Stimulated activated CD8-positive, alpha-beta memory T cell treated with anti-CD3 and anti-CD28 coated beads, Interleukin-2, amount 100 ng/mL, for 1 hour (primary cell): ENCODE measurements at places on chromosomes 1 and 21.

DNA sequence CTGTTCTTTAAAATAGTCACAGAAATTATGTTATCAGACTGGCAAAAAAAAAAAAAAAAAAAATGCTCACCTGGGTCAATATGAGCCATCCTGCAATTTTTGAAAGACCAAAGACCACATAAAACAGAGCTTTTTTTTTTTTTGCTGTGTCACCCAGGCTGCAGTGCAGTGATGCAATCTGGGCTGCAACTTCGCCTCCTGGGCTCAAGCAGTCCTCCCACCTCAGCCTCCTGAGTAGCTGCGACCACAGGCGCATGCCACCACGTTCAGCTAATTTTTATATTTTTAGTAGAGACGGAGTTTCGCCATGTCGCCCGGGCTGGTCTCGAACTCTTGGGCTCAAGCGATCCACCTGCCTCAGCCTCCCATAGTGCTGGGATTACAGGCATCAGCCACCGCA lies 62.8 kb downstream of the RGS13 start:
- DNase-seq: no peak

DNA sequence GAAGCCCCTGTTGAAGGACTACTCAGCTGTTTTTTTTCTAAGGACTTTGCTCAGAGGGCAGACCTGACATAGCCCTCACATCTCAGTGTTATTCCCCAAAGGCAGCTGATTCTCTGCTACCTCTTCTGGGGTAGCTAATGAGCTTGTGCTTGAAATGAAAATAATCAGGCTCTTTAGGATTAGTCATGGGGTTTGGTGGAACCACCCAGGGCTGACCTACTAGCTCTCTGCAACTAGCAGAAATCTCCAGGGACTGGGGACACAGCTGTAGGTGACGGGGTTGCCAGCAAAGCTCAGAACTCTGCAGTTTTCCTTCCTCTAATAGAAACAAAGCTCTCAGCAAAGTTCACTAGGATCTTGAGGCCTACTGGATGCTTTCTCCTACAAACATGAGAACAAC lies 106.4 kb upstream of the BCL9 start:
- DNase-seq: no peak

- DNase-seq: no peak
Measured at GRCh38 chr1:168920456-168921094, 185.9 kb upstream of the ATP1B1 start.

DNA sequence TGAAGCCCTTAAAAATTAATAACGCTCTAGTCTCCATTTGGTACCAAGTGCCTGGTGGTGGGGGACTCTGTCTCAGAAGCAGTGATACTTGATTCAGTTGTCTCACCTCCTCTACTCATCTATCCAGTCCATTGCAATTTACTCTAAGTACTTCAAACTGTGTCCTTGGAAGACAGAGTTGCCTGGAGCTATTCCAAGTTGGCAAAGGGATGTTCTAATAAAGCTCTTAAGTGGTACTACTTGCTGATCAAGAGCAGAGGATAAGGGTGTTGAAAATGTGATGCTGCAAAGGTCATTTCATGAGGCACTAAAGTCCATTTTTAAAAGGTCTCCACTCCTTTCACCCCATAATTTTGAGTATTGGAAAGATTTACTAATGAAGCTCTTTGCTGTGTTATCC lies 142.2 kb downstream of the NFIA start:
- no peak for DNase-seq

- DNase-seq: no peak
Measured at GRCh38 chr1:3208819-3209200, 139.8 kb downstream of the PRDM16 start.

GRCh38 chr1:16026723-16027484 lies 5.1 kb downstream of the CLCNKA start:
- DNase-seq: no peak

DNA sequence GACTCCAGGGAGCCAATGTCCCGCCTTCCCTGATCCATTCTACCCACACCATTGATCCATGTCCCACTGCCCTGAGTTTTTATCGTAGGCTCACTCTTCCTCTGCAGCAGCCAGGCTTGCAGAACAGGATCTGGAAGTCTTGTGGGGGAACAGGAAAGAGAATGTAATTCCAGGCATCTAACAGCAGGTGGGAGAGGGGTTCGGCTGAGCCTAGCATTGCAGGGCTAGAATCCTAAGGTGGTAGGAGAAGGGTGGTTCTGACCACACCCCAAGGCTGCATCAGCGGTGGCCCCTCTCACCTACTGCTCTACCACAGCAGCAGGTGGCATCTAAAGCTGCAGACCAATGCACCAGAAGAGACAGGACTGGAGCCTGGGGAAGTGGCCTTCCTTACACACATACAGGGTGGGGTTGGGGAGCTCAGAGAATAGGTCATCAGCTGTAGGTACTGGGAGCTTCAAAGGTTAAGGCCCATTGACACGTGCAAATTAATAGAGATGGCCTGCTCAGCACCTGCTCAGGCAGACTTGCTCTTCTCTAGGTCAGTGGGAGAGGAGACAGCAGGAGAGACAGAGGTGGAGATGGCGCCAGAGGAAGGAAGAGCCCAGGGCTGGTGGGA lies 20.5 kb downstream of the KNCN start:
- no peak for DNase-seq

DNA sequence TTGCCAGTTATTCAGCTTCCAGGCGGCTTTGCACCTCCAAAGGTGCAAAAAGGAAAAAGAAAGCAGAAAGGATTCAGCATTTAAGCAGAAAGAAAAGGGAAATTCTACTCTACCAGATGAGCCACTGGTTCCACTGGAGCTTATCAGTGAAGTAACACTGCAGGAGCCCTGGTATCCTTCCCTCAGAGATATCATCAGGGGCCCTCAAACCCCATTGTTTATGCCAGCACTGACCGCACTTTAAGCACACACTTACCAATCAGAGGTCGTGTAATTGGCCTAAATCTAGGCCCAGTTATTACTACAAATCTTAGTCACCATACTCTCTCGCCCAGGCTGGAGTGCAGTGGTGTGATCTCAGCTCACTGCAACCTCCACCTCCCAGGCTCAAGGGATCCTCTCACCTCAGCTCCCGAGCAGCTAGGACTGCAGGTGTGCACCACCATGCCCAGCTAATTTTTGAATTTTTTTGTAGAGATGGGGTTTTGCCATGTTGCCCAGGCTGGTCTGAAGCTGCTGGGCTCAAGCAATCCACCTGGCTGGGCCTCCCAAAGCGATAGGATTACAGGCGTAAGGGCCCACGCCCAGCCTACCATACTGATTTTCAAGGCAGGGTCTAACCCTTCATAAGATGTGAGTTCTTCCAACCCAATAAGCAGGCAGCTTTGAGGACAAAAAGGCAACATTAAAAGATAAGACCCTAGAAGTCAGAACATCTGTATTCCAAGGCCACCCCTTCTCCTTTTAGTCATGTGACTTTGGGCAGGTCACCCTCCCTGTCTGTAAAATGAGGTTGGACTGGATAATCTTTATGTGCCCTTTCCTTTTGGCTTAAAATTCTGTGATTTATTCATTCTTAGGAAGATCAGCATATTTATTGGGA lies 125.3 kb downstream of the SYT2 start:
- no peak for DNase-seq

- DNase-seq: no peak
Measured at GRCh38 chr1:148263906-148264255, 111.8 kb upstream of the NBPF11 start.

GRCh38 chr21:35504277-35504676 lies 455.2 kb upstream of the RUNX1 start:
- no peak for DNase-seq

DNA sequence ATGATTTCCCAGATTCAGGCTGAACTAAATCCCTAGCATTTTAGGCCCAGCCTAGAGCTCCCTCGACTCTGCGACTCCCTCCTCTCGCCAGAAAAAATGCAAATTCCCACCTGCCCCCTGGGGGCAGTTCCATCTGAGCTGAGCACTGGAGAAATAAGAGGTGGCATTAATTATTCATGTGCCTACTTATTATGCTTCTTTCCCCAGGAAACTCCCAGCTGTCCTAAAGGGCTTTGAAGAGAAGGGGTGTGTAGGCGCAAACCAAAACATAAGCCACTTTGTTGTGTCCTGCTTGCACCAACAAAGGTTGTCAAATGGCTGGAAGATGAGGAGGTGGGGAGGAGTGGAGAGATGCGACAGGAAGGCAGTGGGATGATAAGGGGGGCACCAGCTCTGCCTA lies 41.4 kb upstream of the GOLT1A start:
- DNase-seq: no peak

- DNase-seq: no peak
Measured at GRCh38 chr1:25451908-25452307, 21.2 kb downstream of the MACO1 start.

- no peak for DNase-seq
Measured at GRCh38 chr21:16644685-16645084, 868.2 kb upstream of the CXADR start.

- DNase-seq: no peak
Measured at GRCh38 chr1:194176212-194176611, 989.8 kb upstream of the B3GALT2 start.

- DNase-seq: no peak
Measured at GRCh38 chr1:65425697-65426096, 5.2 kb downstream of the LEPR start.

DNA sequence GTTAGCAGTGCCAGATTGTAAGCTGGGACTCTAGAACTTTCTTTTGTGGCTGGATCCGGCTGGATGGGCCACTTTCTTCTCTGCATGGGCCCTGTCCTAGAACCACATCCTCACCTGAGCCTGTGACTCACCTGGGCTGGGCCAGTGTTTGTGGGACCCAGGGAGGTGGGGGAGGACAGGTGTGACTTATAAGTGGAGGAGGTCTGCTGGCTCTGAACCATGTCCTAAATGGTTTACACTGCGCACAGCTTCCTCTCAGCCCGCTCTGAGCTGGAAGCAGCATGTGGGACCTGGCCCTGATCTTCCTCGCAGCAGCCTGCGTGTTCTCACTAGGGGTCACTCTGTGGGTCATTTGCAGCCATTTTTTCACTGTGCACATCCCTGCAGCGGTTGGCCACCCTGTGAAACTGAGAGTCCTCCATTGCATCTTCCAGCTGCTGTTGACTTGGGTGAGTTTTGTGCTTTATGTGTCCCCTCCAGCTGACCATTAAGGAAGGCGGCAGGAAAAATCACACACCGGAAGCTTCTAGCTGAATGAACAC lies at the start of gene AADACL3:
AADACL3 (plus strand) TSS at position 215 of the 542 bp plus-strand sequence; CDS start at position 282, 67 bp downstream.
- DNase-seq: no peak

DNA sequence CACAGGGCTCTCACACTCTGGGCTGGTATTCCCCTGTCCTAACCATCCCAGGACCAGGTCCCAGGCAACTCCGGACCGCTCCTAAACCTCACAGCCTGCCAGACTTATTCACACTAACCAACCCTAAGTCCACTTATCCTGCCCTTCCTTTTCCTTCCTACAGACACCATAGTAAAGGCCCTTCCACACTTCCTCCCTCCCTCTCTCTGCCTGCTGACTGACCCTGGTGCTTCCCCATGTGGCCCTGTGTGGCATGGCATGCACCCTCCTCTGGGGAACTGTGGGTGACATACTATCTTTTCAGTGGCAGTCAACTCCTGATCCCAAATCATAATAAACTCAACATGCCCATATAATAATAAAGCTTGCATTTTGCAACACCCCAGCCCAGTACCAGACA lies 155.1 kb upstream of the DNAH14 start:
- DNase-seq: no peak

GRCh38 chr1:84345220-84345619 lies 43.7 kb downstream of the SAMD13 start:
- no peak for DNase-seq

DNA sequence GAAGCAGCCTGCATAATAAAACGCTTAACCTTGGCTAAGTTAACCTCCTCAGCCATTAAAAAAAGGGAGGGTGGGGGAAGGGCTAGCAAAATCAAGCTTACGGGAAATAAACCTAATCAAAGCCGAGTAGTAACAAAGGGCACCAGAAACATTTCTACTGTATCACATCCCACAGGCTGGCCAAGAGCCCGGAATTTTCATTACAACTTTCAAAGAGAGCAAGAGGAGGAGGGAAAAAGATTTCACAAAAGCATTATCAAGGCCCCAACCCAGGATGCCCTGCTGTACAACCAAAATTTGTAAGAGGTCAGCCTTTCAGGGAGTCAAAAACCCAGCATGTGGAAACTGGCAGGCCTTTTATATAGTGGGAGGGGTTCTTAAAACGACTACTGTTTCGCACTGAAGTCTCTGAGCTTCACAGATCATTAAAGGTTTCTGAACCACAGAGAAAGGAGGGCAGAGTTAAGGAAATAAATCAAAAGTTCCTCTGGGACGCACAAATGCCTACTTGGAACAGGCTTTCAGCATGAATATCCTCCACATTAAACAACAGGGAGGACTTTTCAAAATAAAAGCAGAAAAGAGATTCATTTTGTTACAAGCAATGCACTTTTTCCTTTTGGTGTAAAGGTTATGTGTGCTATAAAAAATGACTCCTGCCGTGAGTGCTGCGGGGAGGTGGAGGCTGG lies 90.4 kb downstream of the SLC45A1 start:
- no peak for DNase-seq

- no peak for DNase-seq
Measured at GRCh38 chr1:39283858-39284257, 79.4 kb downstream of the MACF1 start.

DNA sequence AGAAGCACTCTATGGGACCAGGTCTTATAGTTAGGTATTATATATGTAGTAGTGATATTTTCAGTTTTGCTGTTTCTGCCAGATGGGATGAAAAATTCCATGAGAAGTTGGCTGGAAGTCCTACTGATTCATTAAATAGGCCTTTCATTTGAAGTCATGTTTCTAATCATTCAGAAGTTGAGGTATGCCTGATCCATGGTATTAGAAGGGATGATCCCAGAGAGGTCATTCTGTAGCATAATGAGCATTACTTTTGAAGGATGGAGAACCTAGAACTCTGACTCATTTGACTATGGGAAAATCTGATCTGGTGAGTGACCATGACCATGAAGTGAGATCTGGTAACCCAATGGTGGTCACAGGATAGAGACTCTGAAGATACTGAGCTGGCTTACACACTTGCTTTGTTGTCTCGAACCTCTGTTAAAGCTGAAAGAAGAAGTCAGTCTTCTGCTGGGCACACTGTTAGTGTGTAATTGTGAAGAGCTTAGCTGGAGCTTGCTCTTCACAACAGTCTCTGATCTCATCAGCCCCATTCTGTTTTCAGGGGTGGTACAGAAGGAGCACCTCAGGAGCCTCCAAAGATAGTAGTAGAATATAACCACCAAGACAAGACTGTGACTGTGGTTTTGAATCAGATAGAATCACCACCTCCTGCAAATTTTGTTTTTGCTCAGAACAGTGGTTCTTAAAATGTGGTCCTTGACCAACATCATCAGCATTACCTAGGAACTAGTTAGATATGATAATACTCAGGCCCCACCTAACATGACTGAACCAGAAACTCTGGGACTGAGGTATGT lies 9.0 kb downstream of the MGST3 start:
- DNase-seq: no peak

DNA sequence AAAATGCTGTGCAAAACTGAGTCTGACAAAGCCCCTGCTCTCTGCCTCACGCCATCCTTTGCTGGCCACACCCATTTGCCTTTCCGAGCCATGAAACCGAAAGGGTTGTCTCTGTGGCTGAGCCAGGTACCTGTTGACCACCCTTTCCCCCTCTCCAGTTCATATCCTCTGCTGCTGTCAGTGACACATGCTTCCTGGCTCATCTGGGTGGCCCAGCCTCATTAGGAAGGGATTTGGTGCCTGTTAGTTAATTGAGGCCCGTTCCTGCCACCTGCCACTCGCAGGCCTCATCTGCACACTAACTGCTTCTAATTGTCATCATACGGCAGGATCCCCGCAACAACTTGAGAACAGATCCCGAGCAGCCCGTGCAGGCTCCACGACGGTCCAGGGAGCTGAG lies 79.2 kb downstream of the OLIG1 start:
- no peak for DNase-seq

GRCh38 chr1:14881775-14882672 lies 271.5 kb upstream of the TMEM51 start:
- DNase-seq: no peak
